ENCODE measurements at places on chromosomes 3 and 15.

DNA sequence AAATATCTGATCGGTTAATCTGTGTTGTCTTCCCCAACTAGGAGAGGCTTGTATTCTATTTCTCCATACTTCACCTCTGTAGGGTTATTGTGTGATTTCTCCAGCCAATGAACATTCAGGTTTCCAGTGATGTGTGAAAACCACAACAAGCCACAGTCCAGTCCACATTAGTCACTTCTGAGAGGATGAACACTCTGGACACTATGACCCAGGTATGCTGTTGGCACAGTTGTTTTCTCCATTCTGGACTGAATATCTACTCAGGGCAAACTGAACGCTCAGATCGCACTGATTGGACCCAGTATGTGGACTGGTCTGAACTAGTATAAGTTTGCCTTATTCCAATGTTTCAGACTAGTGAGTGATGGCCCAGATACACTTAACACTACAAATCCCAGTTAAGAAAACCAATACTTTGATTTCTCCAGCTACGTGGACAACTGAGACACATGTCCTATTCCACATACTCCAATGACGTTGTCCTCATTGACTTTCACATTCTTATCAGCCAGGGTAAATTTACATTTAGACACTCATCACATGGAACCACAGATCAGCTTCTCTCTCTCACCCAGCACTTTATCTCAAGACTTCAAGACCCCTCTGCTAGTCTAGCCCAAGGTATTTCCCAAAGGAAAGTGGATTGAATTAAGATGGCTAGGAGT is 587.4 kb upstream of the SGO1 start:
- no peak overlapping the region for H3K27ac ChIP-seq
- H3K4me3 ChIP-seq = no peak overlapping the region
- no peaks in the 10 kb centered on the region for H3K4me1 ChIP-seq
- H3K36me3 ChIP-seq = no peaks in the 10 kb centered on the region

- H3K4me3 ChIP-seq = no peak overlapping the region
- H3K27me3 ChIP-seq = no peaks in the 10 kb centered on the region
- peaks cover 13% of the 10 kb centered on the region for H3K4me1 ChIP-seq
- no peak for DNase-seq
Observed at GRCh38 chr15:22973987-22974386, 6.2 kb downstream of the CYFIP1 start.

- no peak overlapping the region for H3K27ac ChIP-seq
- no peak for DNase-seq
- H3K4me3 ChIP-seq = no peak overlapping the region
- no peaks in the 10 kb centered on the region for H3K4me1 ChIP-seq
- no peaks in the 10 kb centered on the region for H3K36me3 ChIP-seq
Observed at GRCh38 chr3:132293251-132293650, 24.0 kb upstream of the ACP3 start.

- DNase-seq = no peak
- H3K27me3 ChIP-seq = no peaks in the 10 kb centered on the region
- no peak overlapping the region for H3K27ac ChIP-seq
Observed at GRCh38 chr3:180909369-180910127, 2.9 kb upstream of the FXR1 start.

DNA sequence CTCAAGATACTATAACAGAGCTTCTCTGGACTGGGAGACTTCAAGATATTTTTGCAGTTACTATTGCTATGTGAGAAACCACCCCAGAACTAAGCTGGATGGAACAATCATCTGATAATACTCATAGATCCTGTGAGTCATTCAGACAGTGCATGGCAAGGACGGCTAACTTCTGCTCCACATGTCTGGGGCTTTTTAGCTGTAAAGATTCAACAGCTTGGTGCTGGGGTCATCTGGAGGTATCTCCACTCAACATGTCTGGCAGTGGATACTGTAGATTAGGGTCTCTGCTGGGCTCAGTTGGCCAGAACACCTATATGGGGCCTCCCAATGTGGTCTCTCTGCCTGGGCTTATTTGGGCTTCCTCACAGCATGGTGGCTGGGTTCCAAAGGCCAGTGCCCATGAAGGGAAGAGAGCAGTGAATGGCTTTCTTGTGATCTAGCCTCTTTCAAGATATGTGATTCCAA is 117.3 kb upstream of the SLC7A14 start:
- DNase-seq = no peak
- H3K27me3 ChIP-seq = no peaks in the 10 kb centered on the region
- no peak overlapping the region for H3K4me3 ChIP-seq

- no peak overlapping the region for H3K4me3 ChIP-seq
- H3K27me3 ChIP-seq = no peaks in the 10 kb centered on the region
- DNase-seq = no peak
Observed at GRCh38 chr3:108062051-108062450, 28.8 kb downstream of the CD47 start.

- no peak overlapping the region for H3K27ac ChIP-seq
- no peak overlapping the region for H3K4me3 ChIP-seq
- no peak for DNase-seq
- H3K27me3 ChIP-seq = no peaks in the 10 kb centered on the region
- H3K4me1 ChIP-seq = no peaks in the 10 kb centered on the region
- no peaks in the 10 kb centered on the region for H3K36me3 ChIP-seq
Observed at GRCh38 chr3:59609657-59610348, 560.0 kb upstream of the CFAP20DC start.
